ENCODE measurements at places on chromosomes 7 and 10.

DNA sequence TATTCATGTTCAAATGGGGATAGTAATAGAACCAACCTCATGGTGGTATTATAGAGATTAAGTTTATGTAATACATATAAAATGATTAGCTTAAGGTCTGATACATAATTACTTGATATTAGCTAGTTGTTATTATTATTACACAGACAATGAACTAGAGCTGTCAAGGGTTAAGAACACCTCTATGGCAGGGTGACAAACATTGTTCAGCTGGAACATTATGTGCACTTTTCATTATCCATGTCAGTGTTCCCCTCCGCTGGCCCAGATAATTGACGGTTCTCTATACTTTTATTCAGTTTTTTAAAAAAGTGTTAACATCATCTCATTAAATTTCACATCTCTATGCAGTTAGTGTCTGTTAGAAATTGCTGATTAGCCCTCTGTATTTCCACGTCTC, 142.1 kb downstream of the CDK14 start:
- no peaks in the 10 kb centered on the region for H3K4me1 ChIP-seq
- no peak overlapping the region for H3K4me3 ChIP-seq
- no peak overlapping the region for H3K27ac ChIP-seq
- no peak for DNase-seq

DNA sequence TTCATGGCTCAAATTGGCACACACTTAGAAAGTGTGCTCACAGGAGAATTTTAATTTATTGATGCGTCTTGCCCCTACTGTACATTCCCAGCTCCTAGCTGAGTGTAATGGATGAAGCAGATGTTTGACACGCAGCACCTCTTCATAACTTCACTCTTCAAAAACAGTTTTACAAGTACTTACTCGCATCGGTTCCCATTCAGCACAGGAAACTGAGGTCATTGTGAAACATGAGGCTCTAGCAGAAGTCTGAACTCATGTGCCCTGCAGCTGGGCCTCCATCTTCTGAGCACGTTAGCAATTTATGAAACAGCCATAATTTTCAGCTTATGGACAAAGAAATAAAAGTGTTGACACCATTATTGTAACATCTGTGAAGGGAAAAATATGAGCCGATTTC, 558.9 kb upstream of the MGMT start:
- H3K36me3 ChIP-seq = no peaks in the 10 kb centered on the region
- no peak overlapping the region for H3K4me3 ChIP-seq
- no peaks in the 10 kb centered on the region for H3K27me3 ChIP-seq
- no peak overlapping the region for H3K27ac ChIP-seq

- peaks cover 33% of the 10 kb centered on the region for H3K4me1 ChIP-seq
- no peak overlapping the region for H3K27ac ChIP-seq
- H3K27me3 ChIP-seq = no peaks in the 10 kb centered on the region
- no peak for DNase-seq
- no peak overlapping the region for H3K4me3 ChIP-seq
Measured at GRCh38 chr10:109969760-109970346, 37.9 kb upstream of the ADD3 start.

DNA sequence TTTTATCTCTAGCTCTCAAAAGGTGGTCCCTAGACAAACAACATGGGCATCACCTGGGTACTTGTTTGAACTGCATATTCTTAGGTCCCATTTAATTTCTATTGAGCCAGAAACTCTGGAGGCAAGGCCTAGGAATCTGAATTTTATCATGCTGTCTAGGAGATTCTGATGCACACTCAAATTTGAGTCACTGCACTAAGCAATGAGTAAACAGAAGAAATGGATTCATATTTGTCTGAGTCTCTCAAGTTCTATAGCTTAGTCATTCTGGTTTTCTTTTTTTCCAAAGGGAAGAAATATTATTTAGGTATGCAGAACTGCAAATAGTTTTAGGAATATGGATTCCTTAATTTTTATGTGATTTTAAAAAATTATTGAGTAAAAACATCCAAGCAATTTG, 185.5 kb downstream of the SEMA3A start:
- no peak overlapping the region for H3K27ac ChIP-seq
- H3K27me3 ChIP-seq = no peaks in the 10 kb centered on the region
- H3K4me3 ChIP-seq = no peak overlapping the region
- no peak for DNase-seq
- H3K4me1 ChIP-seq = no peaks in the 10 kb centered on the region

DNA sequence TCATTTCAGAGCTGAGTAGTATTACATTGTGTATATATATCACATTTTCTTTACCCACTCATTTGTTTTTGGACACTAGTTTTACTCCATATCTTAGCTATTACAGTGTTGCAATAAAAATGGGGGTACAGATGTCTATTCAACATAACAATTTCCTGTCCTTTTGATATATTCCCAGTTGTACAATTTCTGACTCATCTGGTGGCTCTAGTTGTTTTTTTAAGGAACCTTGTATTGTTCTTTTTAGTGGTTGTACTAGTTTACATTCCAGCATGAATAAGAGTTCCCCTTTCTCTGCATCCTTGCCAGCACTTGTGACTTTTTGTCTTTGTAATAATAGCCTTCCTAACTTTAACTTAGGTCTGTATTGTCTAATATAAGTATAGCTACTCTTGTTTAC, 739.9 kb downstream of the XPNPEP1 start:
- no peaks in the 10 kb centered on the region for H3K27me3 ChIP-seq
- H3K36me3 ChIP-seq = no peaks in the 10 kb centered on the region
- peak; percentile 47 for DNase-seq
- no peak overlapping the region for H3K4me3 ChIP-seq
- H3K27ac ChIP-seq = no peak overlapping the region

DNA sequence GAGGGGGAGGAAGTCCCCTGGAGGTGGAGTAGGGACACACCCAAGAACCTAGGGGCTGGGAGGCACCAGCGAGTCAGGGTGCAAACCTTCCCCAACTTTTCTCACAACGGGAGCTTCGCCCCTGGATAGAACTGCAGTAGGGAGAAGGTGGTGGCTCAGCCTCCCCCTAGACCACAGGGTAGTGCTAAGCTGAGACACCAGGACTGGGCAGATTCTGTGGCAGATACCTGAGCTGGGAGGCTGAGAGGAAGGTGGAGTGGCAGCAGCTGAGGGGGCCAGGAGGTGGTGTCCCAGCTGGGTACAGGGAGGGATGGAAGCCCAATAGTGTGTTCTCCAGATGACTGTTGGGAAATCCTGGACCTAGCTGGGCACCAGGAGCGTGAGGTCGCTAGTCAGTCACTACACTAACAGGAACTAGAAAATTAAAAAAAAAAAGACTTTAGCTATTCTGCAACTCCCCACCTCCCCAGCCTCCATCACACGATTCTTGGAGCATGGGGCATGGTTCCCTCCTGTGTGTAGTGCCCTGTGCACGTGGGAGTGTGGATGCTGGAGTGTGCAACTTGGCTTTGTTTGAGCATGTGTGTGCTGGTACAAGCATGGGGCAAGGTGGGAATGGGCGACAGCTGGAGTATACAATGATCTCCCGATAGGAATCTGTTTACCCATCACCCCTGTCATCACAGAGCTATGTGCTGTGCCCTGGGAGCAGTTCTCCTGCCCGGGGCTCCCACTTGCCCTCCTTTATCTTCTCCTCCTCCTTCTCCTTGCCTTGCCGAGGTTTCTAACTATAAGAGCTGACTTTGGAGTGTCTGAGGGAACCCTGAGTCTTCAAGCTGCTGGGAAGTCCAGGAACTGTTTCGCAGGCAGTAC, 8.8 kb upstream of the TRPV6 start:
- no peak overlapping the region for H3K27ac ChIP-seq
- H3K4me1 ChIP-seq = no peaks in the 10 kb centered on the region
- H3K36me3 ChIP-seq = no peaks in the 10 kb centered on the region

GRCh38 chr10:81135851-81136250, 598.1 kb downstream of the SH2D4B start:
- no peaks in the 10 kb centered on the region for H3K4me1 ChIP-seq
- no peak overlapping the region for H3K4me3 ChIP-seq
- H3K27me3 ChIP-seq = no peaks in the 10 kb centered on the region

- H3K27me3 ChIP-seq = no peaks in the 10 kb centered on the region
- peak overlapping the region; percentile 70 for H3K27ac ChIP-seq
- peak overlapping the region; percentile 64 for H3K4me3 ChIP-seq
- peak; percentile 31 for DNase-seq
- H3K4me1 ChIP-seq = peaks cover 14% of the 10 kb centered on the region
Measured at GRCh38 chr10:24210501-24210900, 1.6 kb downstream of the KIAA1217 start.

- no peaks in the 10 kb centered on the region for H3K4me1 ChIP-seq
- H3K36me3 ChIP-seq = no peaks in the 10 kb centered on the region
- no peaks in the 10 kb centered on the region for H3K27me3 ChIP-seq
- H3K27ac ChIP-seq = no peak overlapping the region
Measured at GRCh38 chr7:77282897-77283296, 83.3 kb upstream of the FGL2 start.

GRCh38 chr10:132848951-132849545, 63.1 kb upstream of the NKX6-2 start:
- H3K27ac ChIP-seq = no peak overlapping the region
- no peak overlapping the region for H3K4me3 ChIP-seq
- H3K4me1 ChIP-seq = no peaks in the 10 kb centered on the region
- H3K36me3 ChIP-seq = no peaks in the 10 kb centered on the region
- H3K27me3 ChIP-seq = peaks cover 2% of the 10 kb centered on the region
- DNase-seq = no peak

- DNase-seq = no peak
- no peak overlapping the region for H3K27ac ChIP-seq
- H3K4me3 ChIP-seq = no peak overlapping the region
- H3K36me3 ChIP-seq = no peaks in the 10 kb centered on the region
- no peaks in the 10 kb centered on the region for H3K4me1 ChIP-seq
- H3K27me3 ChIP-seq = no peaks in the 10 kb centered on the region
Measured at GRCh38 chr7:3748389-3748788, 447.3 kb downstream of the SDK1 start.

DNA sequence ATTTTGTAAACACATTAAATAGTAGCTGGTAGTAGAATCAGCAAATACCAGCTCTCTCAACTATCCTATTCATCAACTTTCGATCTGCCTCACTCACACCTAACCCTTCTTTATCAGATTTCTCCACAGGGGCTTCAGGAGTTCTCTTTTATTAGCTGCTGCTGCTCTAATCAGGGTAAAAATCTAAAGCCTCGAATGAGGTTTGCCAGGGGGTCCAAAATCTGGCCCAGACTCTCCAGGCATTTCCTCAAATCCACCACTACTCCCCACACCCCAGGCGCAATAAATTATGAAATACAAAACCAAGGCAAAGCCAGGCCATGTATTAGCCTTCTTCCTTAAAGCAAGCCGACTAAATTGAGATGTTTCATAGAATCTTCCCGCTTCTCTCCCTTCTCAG, 2.3 kb downstream of the RNF216 start:
- no peak overlapping the region for H3K4me3 ChIP-seq
- no peak for DNase-seq
- H3K4me1 ChIP-seq = peaks cover 21% of the 10 kb centered on the region
- no peaks in the 10 kb centered on the region for H3K27me3 ChIP-seq

- H3K4me3 ChIP-seq = no peak overlapping the region
- H3K27ac ChIP-seq = no peak overlapping the region
- no peak for DNase-seq
- no peaks in the 10 kb centered on the region for H3K4me1 ChIP-seq
Measured at GRCh38 chr10:67804395-67804678, 33.7 kb downstream of the DNAJC12 start.

- H3K27ac ChIP-seq = no peak overlapping the region
- H3K4me3 ChIP-seq = no peak overlapping the region
- no peak for DNase-seq
Measured at GRCh38 chr10:54940418-54940817, 139.4 kb upstream of the PCDH15 start.

DNA sequence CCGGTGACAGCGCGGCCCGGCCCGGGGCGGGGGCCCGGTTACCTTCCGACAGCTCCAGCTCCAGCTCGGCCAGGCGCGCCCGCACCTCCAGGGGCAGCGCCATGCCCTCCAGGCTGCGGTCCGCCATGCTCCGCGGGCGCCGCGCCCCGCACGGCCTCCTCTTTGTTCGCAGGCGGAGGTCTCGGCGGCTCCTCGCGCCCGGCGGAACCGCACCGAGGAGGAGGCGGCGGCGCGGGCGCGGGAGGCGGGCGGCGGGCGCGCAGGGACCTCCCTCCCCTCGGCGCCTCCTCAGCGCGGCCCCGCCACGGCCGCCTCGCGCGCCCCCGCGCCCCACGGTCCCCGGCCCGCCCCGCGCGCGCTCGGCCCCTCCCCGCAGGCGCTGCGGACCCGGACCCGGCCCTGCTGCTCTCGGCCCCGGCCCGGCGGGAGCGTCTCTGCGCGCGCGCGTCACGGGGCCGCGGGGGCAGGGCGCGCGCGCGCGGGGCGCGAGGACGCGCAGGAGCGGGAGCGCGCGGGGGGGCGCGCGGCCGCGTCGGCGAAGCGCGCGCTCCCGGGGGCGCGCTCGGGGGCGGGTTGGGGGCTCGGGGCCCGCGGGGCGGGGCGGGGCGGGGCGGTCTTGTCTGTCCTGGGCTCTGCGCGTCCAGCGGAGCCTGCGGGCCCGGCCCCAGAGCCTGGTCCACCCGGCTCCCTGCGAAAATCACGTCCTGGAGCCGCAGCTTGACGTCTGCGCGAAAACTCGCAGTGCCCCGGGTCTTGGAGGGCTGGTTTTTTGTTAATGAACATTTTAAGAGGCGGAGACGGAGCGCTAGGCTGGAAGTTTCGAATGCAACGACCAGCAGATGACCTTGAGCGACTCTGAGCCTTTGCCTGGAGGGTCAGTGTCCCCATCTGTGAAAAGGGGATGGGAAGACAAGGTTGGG, at the start of gene DIP2C:
Gene DIP2C, minus strand, starts transcription at position 217 of the 920 bp plus-strand sequence. Its CDS starts 90 bp downstream, at position 127.
- no peaks in the 10 kb centered on the region for H3K27me3 ChIP-seq
- no peaks in the 10 kb centered on the region for H3K36me3 ChIP-seq
- H3K27ac ChIP-seq = peak within 1 kb of the TSS; percentile 72

- no peak for DNase-seq
- H3K36me3 ChIP-seq = no peaks in the 10 kb centered on the region
- no peak overlapping the region for H3K27ac ChIP-seq
- H3K4me1 ChIP-seq = no peaks in the 10 kb centered on the region
Measured at GRCh38 chr7:47678641-47679380, 96.9 kb upstream of the TNS3 start.

DNA sequence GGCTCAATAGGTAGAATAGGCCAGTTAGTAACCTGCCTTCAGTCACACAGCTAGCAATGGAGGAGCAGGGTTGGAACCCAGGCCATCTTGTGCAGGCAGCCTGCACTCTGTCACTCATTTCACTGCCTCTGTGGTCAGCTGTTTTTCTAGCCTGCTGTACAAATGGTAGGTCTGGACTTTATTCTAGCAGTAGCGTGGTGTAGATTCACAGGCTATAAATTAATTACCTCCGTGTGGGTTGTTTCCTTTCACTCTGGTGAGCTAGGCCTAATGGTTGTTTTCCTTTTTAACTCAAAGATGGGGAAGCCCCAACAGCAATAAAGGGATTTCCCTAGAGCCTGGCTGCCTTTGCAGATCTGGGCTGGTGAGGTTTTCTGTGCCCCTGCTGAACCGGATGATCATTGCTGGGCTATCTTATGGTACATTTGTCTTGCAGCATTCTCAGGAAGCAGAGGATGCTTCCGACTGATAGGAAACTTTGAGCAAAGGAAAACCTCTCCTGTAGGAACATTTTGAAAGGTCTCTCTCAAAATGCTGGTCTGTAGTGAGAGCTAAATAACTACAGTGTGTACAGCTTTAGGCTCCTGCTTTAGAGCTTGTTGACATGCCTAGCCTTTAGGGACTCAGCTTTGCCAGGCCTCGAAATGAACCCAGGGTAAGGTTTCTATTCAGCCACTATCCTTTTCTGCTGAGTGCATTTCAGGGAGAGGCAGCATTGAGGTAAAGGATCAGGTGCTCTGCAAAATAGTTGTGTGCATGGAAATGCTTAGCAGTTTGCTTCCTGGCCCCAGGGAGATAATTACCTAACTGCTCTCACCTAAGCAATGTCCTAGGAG, 157.4 kb downstream of the ST7 start:
- no peak for DNase-seq
- no peak overlapping the region for H3K4me3 ChIP-seq

All from astrocyte (in vitro differentiated cells and primary cell).